Left renal cortex interstitium (tissue), 4 donors: ENCODE measurements at places on chromosomes 3 and 15. TPM values are rescaled to one million over a fixed set of nuclear protein-coding genes. Genes with fewer than 3 reads are reported as not detected.

DNA sequence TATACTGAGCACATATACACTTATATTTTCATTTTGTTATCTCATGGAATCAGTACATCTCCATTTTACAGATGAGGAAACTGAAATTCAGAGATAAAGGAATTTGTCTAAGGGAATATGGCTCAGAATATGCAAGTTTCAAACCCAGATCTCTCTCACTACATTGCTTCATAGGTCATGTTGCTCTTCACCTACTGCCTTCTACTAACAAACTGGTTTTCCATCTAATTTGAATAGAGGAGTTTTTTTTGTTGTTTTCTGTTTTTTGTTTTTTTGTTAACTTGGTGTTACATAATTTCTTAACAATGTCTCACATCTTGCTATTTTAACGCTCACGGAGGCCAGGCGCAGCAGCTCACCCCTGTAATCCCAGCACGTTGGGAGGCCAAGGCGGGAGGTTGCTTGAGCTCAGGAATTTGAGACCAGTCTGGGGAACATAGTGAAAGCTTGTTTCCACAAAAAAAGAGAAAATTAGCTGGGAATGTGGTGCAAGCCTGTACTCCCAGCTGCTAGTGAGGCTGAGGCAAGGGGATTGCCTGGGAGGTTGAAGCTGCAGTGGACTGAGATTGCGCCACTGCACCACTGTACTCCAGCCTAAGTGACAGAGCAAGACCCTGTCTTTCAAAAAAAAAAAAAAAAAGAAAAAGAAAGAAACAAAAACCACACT is 37.0 kb downstream of the FMN1 start:
- no peak for DNase-seq

- DNase-seq: no peak
Observed at GRCh38 chr3:128801779-128802380, 75.9 kb downstream of the RAB7A start.

DNA sequence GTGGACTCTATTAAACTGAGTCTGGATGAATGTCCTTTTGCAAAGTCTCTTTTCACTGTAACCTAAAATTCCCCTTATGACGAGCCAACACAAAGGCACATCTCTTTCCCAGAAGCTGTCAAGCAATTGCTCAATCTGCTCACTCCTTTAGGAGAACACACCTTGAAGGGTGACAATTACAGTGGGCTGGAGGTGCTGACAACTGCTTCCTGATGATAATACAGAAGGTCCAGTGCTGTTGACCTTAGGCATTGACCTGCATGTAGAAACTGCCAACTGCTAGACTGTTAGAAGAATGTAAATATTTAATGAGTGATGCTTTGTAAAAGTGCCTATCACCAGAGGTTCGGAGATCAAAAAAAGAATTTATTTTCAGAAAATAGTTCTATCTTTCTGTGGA is 757.7 kb downstream of the GRM7 start:
- DNase-seq: no peak

- no peak for DNase-seq
Observed at GRCh38 chr3:180048103-180048502, 11.4 kb upstream of the PEX5L start.

Gene MASP1
- 10.2 TPM for polyA plus RNA-seq

DNA sequence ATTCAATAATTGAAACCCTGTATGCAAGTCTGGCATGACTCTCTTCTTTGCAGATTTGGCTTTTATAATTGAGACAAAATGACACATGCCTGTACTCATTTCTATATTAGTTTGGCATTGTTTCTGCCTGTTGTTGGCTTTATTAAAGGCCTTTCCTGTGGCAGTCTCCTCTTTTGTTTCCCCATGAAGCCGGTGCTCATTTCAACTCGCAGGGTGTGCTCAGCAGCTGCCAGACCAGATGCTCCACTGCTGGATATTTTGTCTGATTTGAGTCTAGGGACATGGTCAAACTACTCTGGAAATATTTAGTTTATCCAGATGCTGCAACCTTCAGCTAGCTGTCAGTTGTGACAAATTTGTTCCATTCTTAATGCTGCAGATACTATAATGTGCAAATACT is 445.3 kb downstream of the NAALADL2 start:
- no peak for DNase-seq

DNA sequence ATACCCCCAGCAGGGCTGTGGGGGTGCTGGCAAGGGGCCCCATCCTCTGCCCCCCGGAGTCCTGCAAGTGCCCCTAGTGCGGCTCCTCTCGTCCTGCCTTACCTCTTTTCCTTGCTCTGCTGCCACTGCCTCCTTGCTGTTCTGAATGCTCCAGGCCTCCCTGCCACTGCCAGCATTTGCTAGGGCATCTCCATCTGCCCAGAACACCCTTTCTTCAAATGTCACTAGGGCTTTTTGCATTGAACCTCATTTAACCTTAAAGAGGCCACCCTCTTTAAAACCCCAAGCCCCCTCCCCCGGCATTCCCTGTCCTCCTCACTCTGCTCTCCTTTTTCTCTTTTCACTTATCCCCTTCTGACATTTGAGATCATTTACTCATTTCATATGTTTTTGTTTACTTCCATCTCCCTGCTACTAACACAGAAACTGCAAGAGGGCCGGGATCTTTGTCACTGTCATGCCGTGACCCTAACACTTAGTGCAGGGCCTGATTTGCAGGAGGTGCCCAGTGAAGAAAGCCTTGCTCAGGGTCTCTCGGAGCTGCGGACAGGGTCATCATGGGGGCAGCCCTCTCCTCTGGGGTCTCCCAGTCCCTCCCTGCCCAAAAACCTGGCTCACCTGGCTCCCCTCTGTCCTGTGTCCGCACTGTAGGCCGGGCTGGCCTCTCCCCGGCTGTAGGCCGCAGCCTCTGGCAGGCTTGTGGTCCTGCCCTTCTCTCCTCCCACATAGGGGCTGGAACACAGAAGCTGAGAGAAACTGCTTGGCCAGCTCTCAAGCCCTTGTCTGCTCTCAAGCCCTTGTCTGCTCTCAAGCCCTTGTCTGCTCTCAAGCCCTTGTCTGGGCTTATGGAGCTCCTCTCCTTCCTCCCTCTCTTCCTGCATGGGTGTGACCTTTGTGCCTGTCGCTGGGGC is at the start of gene ACOX2:
ACOX2 (minus strand) TSS at position 690 of the 911 bp plus-strand sequence. CDS start 2,084 bp downstream, outside the sequence.
- DNase-seq: no peak

Gene ADAMTS9
- 178 TPM for polyA plus RNA-seq

Gene DVL3
- 73.3 TPM for polyA plus RNA-seq

DNA sequence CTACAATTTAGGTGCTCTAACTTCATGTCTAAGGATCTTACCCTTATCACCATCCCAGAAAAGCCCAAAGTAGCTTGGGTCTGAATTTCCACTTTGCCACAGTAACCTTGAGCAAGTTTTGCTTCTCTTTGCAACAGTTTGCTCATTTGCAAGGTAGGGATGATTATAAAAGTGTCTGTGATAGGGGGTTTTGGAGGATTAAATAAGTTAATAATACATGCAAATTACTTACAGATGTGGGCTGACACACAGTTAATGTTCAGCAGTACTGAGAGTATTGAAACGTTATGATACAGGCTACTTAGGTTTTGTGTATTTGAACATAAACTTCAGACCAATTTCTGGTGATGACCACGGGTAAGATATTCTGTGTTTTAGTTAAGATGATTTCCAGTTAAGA is 444.7 kb upstream of the TPRG1 start:
- no peak for DNase-seq

DNA sequence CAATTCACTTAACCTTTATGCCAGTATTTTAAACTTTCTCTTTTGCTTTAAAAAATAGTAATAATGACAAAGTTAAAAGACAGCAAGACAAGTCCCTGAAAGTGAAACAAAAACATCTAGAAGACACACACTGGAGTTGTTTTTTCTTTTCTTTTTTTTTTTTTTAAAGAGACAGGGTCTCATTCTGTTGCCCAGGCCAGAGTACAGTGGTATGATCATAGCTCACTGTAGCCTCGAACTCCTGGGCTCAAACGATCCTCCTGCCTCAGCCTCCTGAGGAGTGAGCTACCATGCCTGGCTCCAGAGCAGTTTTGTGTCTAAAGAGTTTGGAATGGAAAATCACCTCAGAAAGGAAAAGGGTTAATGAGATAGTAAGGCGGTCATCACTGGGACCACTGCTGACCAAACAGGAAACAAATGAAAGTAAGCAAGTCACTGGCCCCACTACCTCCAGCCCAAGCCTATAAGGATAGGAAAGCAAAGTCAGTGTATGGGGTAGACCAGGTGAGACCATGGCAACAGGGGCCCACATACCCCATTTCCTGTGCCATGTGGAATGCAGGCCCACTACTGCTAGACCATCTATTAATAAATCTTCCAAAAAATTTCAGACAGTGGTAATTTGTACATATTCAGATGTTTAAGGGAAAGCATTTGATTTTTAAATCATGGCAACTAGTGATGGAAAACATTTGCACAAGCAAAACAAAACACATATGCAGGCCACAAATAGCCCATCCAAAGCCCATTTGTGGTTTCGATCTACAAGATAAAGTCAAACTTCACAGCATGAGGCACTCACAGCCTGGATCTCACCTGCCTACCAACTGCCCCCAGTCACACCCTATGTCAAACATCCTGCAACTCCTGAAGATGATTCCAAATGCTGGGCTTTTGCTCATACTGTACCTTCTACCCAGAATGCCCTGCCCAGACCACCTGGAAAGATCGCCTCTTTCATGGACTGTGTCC is 62.6 kb downstream of the OSBPL10 start:
- DNase-seq: no peak

- no peak for DNase-seq
Observed at GRCh38 chr3:98778852-98779413, 15.8 kb downstream of the ST3GAL6 start.

GRCh38 chr3:46409739-46410489 is 2.9 kb downstream of the CCRL2 start:
- no peak for DNase-seq

Gene SLC28A1
- 9.4 TPM for polyA plus RNA-seq

Gene AHSG
- 0.58 TPM for polyA plus RNA-seq

Gene ELL3
- 3.2 TPM for polyA plus RNA-seq

- DNase-seq: no peak
Observed at GRCh38 chr3:13414040-13414729, 5.9 kb downstream of the NUP210 start.
